Left cardiac atrium (tissue), 4 donors: ENCODE measurements at places on chromosomes 6 and 20.
A peak's percentile ranks its signal among the peaks of the same experiment; 100 is the strongest.

DNA sequence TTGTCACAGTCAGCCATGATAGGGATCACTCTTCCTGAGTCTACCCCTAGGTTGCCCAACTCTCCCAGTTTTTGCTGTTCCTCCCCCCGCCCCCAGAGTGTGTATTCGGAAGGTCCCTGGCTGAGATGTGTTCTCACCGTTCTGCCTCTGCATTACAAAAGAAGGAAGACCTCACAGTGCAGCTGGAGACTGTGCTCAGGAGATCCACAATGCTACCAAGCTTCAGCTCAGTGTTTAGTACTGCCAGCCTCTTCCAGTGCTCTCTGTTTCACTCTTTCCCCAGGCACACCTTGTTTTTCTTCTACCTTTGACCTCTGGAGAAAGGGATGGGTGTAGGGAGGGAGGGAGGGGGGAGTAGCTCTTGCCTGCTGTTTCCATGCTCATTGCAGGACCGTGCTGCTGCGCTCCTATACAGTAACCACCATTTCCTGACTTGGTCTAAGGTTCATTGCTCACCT, 13.4 kb upstream of the MOCS1 start:
- DNase-seq: no peak

GRCh38 chr20:42961771-42962170, 227.9 kb downstream of the PTPRT start:
- DNase-seq: no peak

DNA sequence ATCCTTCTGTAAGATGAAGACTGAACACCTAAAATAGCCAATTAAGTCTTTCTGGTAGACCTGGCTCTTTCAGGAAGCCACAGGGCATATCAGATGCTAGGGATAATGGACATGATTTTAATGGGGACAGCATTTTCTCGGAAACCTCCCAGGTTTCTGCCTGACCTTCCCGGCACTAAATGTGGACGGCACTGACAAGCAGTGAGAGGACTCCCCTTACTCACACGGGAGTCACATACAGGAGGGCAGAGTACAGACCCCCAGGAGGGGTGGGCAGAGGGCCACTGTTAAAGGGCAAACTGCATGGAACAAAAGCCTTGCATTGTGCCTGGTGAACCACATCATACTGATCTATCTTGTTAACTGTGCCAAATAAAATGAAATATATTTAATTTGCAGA, 19.9 kb downstream of the PSMG4 start:
- DNase-seq: no peak

GRCh38 chr6:88166493-88167351, 575 bp upstream of the CNR1 start:
- peak; percentile 40 for DNase-seq

DNA sequence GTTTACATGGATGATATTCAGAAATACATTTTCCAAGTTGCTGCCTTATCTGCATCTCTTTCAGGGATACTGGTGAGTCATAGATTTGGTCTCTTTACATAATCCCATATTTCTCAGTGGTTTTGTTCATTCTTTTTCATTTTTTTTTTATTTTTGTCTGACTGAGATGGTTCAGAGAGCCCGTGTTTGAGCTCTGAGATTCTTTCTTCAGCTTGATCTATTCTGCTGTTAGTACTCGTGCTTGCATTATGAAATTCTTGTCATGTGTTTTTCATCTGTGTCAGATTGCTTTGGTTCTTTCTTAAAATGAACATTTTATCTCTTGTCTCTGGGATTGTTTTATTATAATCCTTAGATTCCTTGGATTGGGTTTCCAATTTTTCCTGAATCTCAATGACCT, 317.3 kb downstream of the DOK5 start:
- DNase-seq: no peak

GRCh38 chr6:106102034-106102433, 15.9 kb downstream of the PRDM1 start:
- no peak for DNase-seq

GRCh38 chr6:93365445-93365844, 53.9 kb downstream of the EPHA7 start:
- no peak for DNase-seq

DNA sequence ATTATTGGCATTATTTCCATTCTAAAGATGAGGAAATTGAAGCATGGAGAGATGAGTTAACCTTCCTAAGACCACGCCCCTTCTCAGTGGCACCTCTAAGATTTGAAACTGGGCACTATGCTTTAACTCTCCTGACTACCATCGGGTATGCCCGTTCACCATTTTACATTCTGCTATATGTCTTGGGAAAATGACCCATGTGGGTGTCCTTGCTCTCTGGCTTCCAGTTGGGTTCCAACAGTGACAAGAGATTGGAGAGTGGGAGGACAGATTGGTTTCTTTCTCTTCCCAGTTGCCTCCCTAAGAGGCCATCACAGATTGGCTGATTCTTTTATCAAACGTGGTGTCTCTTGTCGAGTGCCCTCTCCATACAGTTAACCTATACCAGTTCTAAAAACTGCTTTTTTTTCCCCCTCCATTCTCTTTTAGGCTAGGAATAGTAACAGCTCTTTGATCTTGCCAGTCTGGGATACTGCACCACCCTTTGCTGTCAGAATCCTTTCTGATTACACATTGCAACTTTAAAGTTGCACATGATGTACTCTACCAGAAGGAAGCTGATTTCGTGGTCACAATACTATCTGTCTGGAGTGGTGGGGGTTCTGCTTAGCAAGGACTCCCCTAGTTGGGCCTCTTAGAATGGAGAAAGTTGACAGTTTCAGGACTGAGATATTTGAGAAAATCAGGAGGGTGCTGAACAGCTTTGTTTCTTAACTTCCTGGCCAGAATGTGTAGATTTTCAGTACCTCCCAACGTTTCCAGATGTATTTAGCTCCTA, 88.0 kb upstream of the ELOVL5 start:
- DNase-seq: no peak

GRCh38 chr20:25087186-25087929, 5.4 kb upstream of the VSX1 start:
- DNase-seq: no peak
